ENCODE measurements at places on chromosomes 7 and 10.
A peak's percentile ranks its signal among the peaks of the same experiment; 100 is the strongest.

- peak; percentile 35 for DNase-seq
Measured at GRCh38 chr7:130996833-130997231, 262.8 kb upstream of the KLF14 start.

DNA sequence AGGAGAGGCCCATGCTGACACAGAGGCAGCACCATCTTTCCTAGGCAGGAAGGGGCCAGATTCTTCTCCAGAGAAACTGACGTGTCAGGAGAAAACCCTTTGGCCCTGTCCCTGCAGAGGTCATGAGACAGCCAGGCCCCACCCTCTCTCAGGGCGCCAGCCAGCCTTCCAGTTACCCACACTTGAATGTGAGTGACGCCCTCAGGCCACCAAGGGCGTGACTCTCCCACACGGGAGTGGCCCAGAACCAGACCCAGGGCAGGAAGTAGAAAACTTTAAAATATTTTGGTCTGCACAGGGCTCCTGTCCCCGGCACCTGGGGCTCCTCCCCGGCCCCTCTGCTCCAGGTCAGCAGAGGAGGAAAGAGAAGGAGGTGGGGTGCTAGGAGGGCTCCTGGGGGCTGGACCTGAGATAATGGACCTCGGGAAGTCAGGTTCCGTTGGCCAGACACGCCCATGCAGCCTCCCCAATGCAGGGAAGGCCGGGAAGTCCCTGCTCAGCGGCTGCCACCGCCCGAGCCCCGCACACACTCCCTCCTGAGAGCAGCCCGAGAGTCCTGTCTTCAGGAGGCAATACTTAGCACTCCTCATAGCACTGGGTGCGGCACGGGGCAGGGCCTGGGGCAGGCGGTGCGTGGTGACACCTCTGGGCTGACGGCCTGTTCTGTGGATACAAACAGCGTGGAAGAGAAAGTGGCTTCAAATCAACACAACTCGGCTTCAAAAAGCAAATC, 67.0 kb upstream of the CFAP46 start:
- peak; percentile 29 for DNase-seq

- DNase-seq, result peak; percentile 68
Measured at GRCh38 chr7:28853834-28854749, 104.0 kb downstream of the TRIL start.

DNA sequence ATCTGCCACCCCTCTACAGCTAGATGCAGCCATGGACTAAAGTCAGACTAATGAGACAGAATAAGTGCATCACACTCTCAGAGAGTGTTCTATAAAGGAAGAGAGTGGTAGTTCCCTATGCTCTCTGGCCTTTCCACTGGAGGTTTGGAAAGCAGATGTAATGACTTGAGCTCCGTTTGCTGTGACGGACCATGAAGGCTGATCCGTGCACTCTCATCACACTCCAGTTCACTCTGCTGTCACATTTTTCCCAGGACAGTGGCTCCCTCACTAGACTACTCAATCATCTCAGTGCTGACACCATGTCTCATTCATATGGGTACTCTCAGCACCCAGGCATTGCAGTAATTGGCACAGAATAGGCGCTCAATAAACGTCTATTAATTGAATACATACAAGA, 20.4 kb downstream of the TRDMT1 start:
- DNase-seq, result no peak

DNA sequence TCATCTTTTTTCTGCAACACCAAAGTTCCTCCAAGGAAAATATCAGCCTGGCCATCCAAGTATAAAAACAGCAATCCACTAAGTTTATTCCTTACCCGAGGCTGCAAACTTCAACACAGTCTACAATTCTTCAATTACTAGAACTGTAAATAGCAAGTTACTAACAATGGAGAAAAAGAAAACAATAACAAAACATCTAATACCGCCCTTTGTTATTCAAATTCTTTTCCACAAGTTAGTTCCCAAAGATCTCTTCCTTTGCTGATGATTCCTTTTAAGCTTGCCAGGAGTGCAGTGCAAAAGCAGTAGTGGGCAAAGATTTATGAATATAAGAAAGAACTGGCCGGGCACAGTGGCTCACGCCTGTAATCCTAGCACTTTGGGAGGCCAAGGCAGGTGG, 86.2 kb downstream of the CUL2 start:
- DNase-seq, result no peak
